ENCODE measurements at places on chromosomes 6 and 20.

- no peak for DNase-seq
Observed at GRCh38 chr6:132868057-132868456, 53.7 kb downstream of the RPS12 start.

- DNase-seq, result no peak
Observed at GRCh38 chr20:32449890-32450401, 91.8 kb downstream of the ASXL1 start.

DNA sequence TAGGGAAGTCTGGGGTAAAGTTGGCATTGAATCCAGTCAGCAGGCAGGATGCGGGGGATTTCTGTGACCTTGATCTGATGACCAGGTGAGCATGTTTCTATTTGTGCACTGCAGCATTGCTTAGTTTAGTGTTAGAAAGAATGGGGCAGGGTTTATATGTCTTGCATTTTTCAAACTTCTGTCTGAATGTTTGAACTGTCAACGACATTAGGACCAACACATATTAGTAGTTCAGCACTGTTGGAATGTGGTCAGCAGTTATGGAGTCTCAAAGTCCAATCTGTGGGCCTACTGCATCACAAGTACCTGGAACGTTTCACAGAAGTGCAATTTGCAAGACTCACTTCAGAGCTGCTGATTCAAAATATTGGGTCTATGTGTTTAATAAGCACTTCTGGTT lies 276.6 kb upstream of the BMP2 start:
- no peak for DNase-seq

- DNase-seq, result no peak
Observed at GRCh38 chr6:788058-788457, 95.1 kb upstream of the EXOC2 start.

DNA sequence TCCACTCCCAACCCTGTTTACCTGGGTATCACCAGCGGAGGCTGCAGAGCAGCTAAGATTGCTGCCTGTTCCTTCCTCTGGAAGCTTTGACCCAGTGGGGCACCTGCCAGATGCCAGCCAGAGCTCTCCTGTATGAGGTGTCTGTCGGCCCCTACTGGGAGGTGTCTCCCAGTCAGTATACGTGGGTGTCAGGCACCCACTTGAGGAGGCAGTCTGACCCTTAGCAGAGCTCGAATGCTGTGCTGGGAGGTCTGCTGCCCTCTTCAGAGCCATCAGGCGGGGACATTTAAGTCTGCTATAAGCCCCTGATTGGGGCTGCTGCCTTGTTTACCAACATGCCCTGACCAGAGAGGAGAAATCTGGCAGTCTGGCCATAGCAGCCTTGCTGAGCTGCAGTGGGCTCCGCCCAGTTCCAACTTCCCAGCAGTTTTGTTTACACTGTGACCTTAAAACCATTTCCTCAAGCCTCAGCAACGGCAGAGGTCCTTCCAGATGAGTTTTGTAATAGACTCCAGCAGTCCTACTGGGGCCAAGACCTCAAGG lies 2.8 kb downstream of the RAET1E start:
- no peak for DNase-seq
